ENCODE measurements at places on chromosomes 13 and 19. TPM values are rescaled to one million over a fixed set of nuclear protein-coding genes. Genes with fewer than 3 reads are reported as not detected.
A peak's percentile ranks its signal among the peaks of the same experiment; 100 is the strongest.

The C19orf85 gene
- not detected for polyA plus RNA-seq

- no peak for DNase-seq
These were observed 2.4 kb upstream of the ZNF506 start for GRCh38 chr19:19823916-19824315.

DNA sequence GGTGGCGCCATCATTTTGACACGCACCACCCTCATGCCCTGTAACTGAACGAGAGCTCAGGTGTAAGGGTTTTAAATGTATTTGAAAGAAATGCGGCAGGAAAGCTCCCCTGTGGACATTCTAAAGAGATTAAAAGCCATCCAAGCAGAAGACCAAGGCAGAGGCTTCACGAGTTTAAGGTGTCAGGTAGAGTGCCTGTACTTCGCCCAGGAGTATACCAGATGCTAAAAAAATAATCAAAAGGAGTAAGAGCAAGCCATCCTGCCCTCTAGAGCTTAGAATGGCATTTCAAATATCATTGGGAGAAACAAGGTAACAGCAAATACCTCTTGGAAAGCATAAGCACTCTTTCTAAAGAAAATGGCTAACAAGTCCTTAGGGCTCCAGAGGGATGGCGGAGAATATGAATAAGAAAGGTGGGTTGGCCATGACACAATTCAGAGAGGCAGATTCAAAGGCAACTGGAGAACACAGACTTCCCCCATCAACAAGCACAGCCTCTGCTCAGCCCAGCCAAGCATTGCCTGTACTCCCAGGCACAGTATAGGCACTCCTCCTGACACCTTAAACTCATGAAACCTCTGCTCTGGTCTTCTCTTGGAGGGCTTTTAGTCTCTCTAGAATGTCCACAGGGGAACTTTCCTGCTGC is 447.6 kb downstream of the SUCLA2 start:
- no peak for DNase-seq

DNA sequence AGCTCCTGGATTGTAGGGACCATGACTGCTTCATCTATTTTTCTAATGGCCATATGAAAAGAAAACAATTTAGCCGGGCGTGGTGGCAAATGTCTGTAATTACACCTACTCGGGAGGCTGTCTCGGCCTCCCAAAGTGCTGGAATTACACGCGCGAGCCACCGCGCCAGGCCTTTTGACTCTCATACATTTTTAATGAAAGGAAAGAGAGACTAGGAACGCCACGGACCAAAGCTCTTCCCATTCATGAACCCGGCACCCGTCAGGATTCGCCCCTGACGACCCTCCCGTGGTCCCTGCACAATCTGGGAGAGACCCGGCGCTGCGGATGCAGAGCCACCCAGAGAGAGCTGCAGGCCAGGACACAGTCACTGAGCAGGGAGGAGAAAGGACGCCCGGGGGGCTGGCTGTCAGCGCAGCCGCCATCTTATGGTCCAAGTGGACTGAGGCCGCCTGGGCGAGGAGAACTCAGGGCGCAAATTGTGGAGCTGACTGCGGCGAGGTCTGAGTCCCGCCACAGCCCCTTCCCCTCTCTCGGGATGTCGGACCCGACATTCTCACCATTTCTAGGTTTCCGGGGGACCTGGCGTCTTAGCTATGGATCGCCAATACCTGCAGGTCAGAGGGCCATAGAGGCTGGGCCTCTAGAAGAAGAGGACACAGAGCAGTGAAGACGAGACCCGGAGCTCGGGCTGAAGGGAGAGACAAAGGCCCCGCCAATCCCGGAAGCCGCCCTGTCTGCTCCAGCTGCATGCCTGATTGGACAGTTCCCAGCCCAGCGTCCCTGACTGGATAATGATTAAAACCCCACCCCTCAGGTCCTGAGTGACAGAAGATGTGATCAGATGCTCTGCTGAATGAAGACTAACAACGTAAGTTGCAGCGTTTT is at the start of gene ZNF681:
TSS of gene ZNF681 (minus strand) at position 705 of the 888 bp plus-strand sequence. CDS start at position 563, 142 bp downstream.
- peak; percentile 93 for DNase-seq

DNA sequence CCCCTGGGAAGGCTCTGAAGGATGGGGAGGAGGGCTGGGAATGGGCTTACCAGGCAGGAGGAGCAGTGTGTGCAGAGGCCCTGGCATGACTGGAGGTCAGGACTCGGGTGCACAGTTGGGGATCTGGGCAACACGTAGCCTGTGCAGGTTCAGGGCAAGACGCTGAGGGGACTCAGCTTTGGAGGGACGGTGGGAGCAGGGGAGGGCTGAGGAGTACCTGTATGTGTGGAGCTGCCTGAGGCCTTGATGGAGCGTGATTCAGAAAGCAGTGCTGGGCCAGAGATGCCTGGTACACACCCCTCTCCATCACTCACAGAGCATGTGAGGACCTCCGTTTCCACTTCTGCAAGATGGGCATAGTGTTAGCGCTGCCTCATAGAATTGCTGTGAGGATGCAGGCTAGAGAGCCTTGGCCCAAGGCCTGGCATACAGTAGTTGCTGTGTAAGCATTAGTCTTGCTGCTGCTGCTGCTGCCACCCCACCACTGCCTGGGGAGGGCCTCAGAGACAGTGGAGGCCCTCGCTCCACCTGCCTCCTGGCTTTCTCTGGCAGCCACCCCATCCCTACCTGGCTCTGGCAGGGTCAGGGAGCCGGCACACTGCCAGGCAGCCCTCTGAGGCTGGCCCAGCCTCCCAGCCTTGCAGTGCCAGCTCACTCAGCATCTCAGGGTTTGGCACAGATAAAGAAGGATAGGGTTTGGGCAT is 2.4 kb downstream of the PAK4 start:
- DNase-seq, result no peak

GRCh38 chr13:50511877-50512341 is 331.6 kb downstream of the DLEU7 start:
- no peak for DNase-seq

GRCh38 chr19:17441241-17442021 is 7.0 kb downstream of the TMEM221 start:
- DNase-seq, result no peak

The ZNF540 gene
- 7.2 TPM for polyA plus RNA-seq

The CPB2 gene
- 0.17 TPM for polyA plus RNA-seq

- no peak for DNase-seq
These were observed 83.8 kb downstream of the GJA3 start for GRCh38 chr13:20077086-20077485.

- DNase-seq, result peak; percentile 72
These were observed 772 bp downstream of the GPC6 start for GRCh38 chr13:93227280-93227877.
